ENCODE measurements at places on chromosomes 13 and 19.

GRCh38 chr19:5345895-5346386 is 5.3 kb upstream of the PTPRS start:
- no peak for DNase-seq

DNA sequence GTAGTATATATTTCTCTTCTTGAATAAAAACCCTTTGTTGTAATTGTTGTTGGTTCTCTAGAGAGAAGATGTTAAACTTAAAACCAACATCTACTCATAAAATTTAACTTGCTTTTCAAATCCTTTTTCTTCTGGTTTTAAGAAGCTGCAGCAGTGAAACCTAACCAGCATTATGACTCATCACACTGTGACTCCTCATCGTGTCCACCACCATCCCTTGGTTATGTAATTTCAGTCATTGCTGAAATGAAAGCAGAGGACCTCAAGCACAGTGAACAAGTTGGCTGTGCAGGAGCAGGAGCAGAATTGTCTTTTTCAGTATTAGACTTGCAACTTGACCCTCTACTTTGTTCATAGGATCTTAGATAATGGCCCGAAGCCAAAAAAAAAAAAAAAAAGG is 64.9 kb upstream of the HTR2A start:
- DNase-seq = no peak

DNA sequence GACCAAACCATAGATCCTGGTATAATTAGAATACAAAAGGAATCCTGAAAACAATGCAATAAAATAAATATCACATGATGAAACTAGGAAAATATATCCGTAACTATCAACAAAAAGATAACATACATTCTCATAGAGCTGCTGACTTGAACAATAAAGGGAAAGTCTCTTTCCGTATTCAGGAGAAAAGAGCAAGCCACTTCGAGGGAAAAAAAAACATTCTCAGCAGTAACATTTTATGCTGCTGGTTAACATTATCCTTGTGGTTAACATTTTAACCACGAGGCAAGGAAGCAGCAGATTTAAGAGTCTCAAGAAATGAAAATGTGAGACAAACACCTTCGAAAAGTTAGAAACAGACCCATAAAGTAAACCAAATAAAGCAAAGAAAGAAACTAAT is 25.8 kb downstream of the NALCN start:
- DNase-seq = no peak

DNA sequence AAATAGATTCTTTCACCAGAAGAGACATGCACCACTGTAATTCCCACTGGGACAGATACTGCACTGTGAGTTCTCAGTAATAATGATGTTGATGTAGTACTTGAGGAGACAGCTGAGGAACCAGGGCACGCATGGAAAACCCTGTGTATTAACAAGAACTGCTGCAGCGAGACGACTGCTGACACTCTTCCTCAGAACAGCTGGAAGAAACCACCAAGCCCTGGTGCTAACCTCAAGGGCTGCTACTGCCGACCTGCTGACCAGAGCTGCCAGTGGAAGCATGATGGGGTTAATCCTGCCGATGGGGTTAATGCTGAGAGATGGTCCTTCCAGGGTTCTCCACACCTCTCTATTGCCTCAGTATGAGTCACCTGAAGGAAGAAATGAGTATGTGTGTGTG is 45.6 kb downstream of the EDNRB start:
- DNase-seq = no peak

- DNase-seq = no peak
These were observed 4.9 kb downstream of the SUGP1 start for GRCh38 chr19:19315444-19315843.

DNA sequence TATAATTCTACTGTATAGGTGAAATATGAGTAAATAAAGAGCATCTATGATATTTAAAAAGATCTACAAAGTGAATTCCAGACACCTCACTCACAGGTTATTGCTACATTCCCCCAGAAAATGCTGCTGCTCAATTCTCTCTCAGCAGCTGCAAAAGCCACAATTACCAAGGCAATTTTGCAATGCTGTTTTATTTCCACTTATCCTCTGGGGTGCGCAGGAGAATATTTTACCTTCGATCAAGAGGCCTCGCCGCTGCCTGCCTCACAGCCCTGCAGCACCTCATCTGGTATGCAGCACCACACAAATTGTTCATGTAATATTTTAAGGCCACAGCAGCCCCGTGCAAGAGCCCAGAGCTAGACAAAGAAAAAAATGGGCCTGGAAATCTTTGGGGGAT is 333.2 kb downstream of the DNAJC15 start:
- DNase-seq = no peak

DNA sequence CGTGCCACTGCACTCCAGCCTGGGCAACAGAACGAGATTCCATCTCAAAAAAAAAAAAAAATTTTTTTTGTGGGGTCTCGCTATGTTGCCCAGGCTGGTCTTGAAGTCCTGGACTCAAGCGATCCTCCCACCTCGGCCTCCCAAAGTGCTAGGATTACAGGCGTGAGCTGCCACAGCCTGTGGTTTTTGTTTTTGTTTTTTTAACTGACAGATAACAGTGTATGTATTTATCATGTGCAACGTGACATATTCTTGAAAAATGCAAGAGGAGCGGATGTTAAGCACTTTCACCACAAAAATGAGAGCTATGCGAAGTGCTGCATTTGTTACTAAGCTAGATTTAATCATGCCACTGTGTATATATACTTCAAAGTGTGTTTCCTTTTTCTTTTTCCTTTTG is 49.0 kb downstream of the ARHGEF18 start:
- DNase-seq = no peak

DNA sequence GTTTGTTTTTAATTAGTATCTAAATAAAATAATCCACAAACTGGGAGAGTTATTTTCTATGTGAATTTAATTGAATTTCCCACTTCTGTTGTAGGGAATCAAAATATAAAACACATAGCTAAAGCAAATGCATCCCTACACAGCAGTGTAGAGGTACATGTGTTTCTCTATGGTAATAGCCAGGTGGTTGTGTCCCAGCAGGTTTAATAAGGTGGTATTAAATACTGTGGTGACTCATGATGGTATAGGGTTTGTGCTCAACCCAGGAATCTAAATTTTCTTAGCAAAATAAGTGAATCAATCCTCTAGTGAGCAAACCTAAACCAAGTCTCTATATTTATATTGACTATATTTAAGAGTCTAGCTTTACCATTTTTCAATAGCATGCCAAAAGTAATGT is 30.0 kb downstream of the PCDH9 start:
- no peak for DNase-seq

- DNase-seq = no peak
These were observed 45.7 kb downstream of the LNX2 start for GRCh38 chr13:27574661-27575060.

DNA sequence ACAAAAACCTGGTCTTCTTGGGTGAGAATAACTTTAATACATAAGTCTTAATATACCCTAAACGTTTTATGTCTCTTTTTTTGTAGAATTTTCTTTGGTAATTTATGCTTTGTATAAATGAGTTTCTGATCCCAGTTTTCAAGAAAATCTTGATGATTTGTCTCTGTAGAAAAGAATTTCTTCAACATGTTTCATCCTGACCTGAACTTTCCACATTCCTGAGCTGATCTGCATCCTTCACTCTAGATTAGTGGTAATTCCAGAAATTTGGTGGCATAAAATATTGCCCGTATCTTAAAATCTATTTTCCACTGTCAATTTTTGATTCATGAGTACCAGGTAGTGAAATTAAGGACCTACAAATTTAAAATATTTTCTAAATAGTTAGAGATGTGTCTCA is 16.3 kb downstream of the ZNF714 start:
- no peak for DNase-seq

GRCh38 chr13:35162420-35162819 is 220.3 kb downstream of the NBEA start:
- DNase-seq = no peak

DNA sequence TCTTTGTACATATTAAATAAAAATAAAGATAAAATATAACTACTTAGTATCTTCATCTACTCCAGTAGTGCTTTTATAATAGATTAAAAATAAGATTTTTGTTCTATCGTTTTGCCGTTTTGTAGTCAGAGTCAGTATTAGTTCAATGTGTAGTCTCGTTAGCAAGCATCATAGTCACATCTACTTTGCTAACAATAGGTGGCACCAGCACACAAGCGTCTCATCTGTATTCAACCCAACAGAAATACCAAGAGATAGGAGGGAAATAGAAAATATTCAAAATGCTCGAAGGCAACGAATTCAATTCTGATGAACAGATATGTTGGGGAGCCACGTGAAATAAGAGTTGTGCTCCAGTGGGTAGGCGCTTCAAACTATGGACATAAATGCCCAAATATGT is 21.4 kb upstream of the MICU2 start:
- no peak for DNase-seq

DNA sequence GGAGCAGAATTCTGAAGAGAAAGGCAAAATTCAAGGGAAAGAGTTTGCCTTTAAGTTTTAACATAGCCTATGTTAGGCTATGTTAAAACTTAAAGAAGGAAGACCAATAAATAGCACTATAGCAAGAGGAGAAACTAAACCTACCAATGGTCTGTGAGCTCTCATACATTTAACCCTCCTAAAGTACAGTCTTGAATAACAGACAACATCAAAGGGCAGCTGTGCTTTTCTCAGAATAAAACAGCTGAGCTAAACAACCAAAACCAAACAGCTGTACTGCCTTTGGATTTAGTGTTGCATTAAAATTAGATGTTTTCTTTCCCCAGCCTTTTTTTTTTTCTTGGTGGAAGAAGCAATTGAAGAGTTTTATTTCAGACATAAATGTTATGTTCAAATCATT is 34.0 kb downstream of the KLF5 start:
- no peak for DNase-seq

GRCh38 chr19:19524053-19524452 is 4.7 kb upstream of the YJEFN3 start:
- DNase-seq = no peak

DNA sequence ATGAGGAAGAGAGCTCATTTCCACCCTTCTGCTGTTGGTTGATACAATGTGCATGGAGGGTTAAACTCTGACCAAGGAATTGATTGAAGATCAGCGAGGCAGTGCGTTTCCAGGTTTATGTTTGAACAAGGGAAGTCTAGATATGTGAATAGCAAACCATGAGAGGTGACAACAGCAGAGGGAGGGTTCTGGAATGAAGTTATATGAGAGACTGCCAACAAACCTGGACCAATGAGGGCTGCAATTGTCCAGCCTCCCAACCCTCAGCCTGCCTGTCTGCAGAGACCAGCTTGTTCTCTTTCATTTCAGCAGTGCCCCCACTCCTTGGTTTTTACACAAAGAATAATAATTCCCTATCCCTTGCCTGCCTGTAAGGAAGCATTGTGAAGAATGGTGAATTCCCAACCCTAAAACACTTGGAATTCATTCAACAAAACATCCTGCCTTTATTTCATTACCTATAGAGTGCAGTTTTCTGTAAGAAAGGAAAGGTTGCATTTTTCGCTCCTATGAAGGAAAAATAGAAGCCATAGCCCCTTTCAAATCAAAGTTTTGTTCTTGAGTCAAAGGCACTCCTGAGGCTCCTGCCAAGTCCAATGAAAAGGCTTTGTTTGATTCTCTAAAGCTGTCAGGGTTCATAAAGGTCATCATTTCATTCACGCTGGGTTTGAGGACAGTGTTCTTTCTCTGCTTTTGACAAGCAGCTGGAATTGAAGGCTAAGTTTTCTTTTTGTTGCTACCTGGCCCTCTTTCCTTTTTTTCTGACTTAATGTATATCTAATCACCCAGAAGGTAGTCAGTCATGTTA is 53.6 kb upstream of the ABCC4 start:
- no peak for DNase-seq

DNA sequence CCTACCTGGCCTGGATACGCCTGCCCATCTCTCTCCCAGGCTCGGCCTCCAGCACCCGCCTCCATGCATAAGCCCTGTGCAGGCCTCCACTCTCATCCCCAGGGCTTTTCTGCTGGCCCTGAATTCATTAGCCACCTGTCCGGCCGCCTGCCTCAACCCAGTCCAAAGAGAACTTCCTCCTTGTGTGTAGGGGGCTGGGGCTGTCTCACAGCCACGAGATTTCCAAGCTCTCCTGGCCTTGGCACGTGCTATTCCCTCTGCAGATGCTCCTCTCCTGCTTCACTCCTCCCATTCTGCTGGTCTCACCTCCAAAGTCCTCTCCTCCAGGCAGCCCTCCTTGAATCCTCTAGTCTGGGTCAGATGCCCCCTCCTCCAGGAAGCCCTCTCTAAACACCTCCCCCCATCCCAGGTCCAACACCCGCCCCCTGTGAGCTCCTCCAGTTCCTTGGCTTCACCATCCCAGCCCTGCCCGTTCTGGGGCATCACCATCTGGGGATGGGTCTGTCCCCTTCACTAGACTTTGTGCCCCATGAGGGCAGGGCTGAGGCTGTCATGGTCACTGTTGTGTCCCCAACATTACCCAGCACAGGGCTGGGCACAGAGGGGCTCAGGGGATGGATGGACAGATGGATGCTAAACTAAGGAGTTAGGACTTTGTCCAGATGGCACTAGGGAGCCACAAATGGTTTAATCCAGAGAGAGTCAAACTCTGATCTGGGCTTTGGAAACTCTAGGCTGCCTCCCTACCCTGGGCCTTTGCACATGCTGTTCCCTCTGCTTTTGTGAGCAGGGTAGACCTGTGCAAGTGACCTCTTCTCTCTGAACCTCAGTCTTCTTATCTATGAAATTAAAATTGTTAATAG is 14.8 kb downstream of the MEIS3 start:
- DNase-seq = no peak

- no peak for DNase-seq
These were observed 12.3 kb upstream of the CXCL17 start for GRCh38 chr19:42455086-42455485.

DNA sequence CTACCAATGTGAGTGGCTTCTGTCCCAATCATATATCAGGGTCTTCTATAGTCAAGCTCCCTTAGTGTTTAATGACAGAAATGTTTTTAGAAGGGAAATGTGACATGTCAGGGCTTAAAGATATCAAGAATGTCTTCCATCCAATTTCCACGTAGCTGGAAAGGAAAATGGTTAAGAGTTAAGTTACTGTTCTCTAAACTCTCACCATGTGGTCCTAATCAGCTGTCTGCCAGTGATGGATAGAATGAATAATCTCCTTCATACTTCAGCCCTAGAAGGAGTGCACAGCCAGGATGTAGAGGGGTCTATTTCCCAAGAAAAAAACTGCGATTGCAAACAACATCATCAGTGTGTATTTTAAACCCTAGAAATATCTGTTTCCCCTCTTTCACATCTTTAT is 36.3 kb downstream of the FLT1 start:
- no peak for DNase-seq

- DNase-seq = no peak
These were observed 88.0 kb upstream of the MCF2L start for GRCh38 chr13:112880976-112881540.

DNA sequence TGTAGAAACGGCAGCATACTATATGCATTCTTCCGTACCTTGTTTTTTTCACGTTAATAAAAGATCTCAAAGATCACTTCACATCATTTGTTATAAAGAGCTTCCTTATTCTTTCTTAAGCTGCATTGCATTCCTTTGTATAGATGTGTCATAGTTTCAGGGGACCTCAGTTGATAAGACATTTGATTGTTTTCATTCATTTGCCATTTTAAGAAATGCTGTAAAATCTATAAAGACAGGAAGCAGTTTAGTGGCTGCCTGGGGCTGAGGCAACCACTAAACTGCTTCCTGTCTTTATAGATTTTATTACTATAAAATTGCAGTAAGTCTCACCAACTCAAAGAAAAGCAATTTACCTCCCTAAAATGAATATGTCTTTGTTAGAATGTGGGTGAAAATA is 59.4 kb downstream of the ZDHHC20 start:
- DNase-seq = no peak
